ENCODE measurements at places on chromosomes 3 and 15.

GRCh38 chr3:99522147-99522546, 116.2 kb upstream of the COL8A1 start:
- DNase-seq: no peak

- DNase-seq: no peak
These were observed 59.8 kb upstream of the IP6K2 start for GRCh38 chr3:48776854-48777253.

DNA sequence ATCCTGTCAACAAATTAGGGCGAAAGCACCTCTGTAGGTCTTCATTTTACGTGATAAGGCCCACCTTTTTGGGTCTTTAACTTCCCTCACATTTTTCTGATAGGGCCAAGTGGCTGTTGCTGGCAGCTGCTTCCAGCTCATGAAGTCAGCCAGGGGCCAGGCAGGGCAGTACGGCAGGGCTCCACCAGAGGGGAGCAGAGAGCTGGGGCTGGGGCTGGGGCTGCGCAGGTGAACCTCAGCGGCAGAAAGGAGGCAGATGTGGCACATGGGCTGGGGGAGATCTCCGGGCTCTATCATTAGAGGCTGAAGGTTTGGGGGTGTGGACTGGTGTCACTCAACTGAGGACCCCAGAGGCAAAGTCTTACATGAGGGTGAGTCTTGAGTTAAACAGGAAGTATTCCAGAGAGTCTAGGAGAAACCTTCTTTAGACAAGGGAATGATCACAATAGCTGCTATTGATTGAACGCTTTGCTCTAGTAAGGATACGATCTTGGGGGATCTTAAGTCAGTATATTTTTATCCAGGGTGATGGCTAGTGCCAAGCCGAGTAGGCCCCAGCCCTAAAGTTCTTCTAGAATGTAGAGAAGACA, 62.8 kb upstream of the MEX3B start:
- peak; percentile 90 for DNase-seq

GRCh38 chr3:17730318-17730967, 12.0 kb downstream of the TBC1D5 start:
- no peak for DNase-seq

GRCh38 chr15:75763137-75763611, 50.5 kb upstream of the CSPG4 start:
- no peak for DNase-seq

DNA sequence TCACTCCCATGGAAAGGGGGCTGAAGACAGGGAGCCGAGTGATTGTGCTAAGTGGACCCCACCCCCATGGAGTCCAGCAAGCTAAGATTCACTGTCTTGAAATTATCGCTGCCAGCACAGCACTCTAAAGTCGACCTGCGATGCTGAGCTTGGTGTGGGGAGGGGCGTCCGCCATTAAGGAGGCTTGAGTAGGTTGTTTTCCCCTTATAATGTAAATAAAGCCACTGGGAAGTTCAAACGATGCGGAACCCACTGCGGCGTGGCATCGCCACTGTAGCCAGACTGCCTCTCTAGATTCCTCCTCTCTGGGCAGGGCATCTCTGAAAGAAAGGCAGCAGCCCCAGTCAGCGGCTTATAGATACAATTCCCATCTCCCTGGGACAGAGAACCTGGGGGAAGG, 10.9 kb upstream of the SRGAP3 start:
- no peak for DNase-seq

DNA sequence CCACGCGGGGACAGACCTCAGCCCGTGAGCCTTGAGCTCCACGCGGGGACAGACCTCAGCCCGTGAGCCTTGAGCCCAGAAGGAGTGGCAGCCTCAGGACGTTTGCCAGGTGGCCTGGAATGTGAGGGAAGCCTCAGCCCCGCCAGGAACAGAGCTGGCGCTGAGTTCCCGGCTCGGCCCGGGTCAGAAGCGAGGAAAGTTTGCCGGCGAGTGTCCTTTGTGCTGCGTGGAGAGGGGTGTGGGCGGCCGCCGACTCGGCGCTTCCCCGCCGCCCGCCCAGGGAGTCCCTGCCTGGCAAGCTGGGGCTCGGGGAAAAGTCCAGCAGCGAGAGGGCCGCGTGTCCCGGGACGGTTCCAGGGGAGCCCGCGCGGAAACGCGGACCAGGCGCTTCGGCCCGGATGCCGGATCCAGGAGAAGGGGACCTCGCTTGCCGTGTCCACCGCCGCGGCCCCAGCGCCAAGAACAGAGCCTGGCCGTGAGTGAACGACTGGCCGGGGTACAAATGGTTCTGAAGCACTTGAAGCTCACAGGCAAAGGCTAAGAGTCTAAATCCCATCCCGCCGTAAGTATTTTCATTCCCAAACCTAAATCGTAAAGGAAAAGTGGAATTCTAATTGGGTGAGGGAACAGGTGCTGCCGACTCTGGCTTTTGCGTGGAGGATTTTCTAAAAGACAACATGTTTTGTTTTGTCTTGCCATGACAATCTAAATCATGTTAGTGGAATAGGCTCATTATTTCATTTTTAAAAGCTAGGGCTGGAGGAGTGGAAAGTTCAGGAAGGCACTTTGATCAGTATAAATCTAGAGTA, 1.7 kb downstream of the LRRN1 start:
- DNase-seq: no peak

DNA sequence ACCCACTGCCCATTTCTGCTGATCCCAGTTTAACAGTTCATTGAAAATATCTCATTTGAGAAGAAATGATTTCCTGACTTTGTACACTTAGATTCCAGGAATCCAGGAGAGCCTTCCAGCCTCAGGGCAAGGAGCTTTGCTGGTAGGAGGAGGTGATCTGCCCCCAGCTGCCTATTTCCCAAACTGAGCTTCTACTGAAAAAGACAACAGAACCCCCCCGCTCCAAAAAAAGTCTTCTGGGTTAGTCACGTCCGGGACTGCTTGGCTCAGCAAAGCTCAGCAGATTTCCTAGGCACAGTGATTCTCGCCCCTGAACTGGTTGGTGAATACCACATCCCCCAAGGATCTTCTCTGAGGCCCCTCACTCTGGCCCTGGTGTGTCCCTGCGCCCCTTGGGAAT, 13.1 kb downstream of the SLC6A6 start:
- DNase-seq: no peak

- no peak for DNase-seq
These were observed 372.0 kb downstream of the ZIC4 start for GRCh38 chr3:147034359-147034758.

- DNase-seq: no peak
These were observed 13.8 kb downstream of the GRAMD2A start for GRCh38 chr15:72183781-72184164.

- no peak for DNase-seq
These were observed 7.1 kb upstream of the TP63 start for GRCh38 chr3:189624130-189624529.

GRCh38 chr3:171873580-171873979, 30.4 kb downstream of the TMEM212 start:
- no peak for DNase-seq

GRCh38 chr15:55031727-55032126, 165.0 kb downstream of the RSL24D1 start:
- DNase-seq: no peak

DNA sequence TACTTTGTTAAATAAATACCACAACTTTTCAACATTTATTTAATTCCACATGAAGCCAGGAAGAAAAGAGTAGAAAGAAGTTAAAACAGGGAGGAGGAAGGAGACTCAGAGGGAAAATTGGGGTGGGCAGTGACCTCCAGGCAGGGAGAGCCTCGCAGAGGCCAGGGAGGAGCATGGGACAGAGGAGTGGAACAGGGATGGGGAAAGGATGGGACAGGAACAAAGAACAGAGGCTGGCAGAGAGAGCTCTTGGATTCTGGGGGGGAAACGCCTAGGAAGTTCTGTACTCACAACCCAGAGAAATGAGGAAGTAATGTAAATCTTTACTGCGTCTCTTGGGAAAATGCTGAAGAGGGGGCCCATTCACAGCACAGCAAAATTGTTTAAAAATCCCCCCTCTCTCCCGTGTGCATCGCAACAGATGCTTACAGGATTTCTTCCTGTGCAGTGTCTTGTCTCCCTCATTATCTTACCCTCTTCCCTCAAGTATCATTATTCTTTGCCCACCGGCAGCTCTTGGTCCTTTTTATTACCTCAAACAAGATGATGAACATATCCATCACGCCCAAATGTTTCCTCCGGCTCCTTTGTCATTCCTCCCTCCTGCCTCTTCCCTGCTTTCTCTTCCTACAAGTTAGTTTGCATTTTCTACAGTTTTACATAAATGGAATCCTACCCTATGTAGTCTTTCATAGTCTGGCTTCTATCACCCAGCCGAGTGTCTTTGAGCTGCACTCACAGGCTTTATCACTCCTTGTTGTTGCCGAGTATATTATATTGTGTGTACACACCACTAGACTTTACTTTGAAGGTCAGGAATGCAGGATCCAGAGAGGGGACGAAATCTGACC, 65.5 kb downstream of the ARHGAP31 start:
- DNase-seq: no peak

DNA sequence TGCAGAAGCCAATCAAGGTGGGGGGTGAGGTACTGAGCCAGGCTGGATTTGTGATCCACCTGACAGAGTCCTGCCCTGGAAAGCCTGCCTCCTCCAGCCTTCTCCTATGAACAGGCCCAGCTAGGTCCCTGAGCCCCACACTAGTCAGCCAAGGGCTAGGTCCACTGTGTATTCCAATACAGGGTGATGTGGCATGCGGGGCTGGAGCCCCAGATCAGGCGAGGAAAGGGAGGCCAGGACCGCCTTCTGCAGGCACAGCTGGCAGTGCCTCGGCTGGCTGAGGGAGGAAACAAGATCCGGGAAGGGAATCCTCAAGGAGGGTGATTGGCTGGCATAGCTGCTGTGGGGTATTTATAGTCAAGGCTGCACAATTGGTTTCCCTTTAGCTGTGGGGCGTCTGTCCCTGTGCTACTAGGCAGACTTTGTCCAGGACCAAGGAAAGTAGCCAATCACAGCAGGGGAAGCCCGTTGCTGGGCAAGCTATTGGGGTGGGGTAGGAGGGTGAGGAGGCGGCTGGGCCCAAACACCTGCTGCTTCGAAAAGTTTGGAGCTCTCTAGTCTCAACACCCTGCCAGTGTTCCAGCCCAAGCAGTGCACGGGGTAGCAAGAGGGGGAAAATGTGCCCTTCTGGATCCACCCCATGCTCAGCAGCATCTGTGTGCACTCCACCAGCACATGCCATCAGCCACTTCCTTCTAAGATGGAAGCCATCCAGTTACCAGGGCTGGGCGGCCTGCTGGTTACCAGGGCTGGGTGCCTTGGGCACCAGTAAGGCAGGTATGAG, 5.9 kb downstream of the KY start:
- no peak for DNase-seq

DNA sequence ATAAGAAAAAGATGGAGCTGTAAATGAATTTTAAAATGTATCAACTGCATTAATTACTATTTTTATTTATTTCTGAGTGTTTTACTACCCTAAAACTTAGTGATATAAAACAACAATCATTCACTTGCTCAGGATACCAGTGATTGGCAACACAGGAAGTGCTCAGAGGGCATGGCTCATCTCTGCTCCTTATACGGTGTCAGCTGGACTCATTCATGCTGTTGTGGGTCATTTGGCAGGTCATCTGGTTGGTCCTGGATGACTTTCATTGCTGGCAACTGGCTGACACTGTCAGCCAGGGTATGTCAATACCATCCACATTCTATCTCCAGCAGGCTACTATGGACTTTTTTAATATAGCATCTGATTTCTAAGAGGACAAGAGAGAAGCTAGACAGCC, 689.6 kb upstream of the NECTIN3 start:
- DNase-seq: no peak

DNA sequence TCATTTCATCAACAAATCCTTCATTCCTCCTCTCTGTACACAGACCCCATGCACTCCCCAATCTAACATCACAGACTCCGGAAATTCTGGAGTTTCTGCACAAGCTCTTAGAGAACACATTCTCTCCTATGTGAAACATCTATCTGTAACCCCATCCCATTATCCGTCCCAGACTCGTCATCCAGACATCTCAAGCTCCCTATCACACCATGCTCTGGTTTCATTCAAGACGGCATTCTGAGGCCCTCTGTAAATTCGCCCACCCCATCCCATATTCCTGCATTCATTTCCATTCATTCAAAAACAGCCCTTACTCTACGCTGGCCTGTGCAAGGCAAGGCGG, 575 bp downstream of the LEO1 start:
- no peak for DNase-seq

DNA sequence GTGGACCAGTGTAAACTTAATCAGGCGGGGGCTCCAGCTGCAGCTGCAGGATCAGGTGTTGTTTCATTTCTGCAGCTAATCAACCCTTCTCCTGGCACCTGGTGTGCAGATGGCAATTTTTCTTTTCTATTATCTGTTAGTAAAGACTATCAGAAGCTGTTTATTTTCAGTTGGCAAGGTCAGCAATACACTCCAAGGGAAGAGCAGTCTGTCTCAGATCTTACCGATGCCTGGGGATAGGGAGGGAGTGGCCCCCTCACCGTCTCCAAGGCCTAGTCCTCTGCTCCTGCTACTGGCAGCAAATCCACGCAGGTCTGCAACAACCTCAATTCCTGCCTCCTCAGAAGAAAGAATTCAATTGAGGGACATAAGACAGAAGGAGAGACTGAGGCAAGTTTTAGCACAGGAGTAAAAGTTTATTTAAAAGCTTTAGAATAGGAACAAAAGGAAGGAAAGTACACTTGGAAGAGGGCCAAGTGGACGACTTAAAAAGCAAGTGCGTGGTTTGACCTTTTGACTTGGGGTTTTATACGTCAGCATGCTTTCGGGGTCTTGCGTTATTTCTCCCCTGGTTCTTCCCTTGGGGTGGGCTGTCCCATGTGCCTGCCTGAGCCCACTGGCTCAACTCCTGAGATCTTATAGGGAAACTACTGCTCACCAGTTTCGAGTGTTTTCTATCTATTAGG, 9.2 kb downstream of the CCRL2 start:
- DNase-seq: no peak

DNA sequence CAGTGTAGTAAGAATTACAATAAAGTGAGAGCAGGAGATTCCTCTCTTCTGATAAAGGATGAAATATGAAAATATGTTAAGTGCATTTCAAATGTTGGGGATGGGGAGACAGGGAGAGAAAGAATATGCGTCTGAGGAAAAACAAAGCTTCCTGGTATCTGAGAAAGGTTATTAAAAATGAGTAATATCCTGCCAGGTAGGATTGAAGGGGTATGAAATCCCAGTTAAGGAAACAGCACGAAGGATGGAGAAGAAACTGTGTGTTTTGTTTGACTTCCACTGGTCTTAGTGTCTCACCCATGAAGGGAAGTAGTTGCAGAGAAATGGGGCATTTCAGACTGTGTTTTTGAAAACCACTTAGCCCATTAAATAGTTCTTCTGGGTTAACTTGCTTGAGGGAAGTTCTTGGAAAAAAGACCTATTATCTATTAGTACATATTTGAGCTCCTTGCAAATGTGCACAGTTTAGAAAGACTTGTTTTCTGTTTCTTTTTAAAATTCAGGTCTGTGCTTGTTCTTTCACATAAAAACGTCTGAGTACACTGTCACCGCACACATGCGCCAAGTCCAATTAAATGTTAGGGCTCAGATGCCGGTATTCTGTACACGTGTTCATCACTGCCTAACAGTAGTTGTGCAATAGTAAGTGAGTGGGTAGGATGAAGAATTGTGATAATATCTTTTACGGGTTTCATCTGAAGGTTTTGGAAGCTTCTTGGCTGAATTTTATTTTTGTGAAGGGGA, 196.1 kb upstream of the P2RY1 start:
- no peak for DNase-seq

Measured in stimulated activated effector memory CD8-positive, alpha-beta T cell treated with anti-CD3 and anti-CD28 coated beads, Interleukin-12 subunit alpha, Interleukin-12 subunit beta, amount 100 ng/mL, for 72 hours (primary cell).